Activated T-helper 2 cell treated with anti-CD3 and anti-CD28 coated beads, Interferon-gamma antibody, Interleukin-2, Interleukin-4, amounts not matched to agents 10 μg/mL and 5 μg/mL and 100 μg/mL, durations not matched to agents 14 hours and 24 hours and 36 hours (primary cell): ENCODE measurements at places on chromosomes 2 and 18.

DNA sequence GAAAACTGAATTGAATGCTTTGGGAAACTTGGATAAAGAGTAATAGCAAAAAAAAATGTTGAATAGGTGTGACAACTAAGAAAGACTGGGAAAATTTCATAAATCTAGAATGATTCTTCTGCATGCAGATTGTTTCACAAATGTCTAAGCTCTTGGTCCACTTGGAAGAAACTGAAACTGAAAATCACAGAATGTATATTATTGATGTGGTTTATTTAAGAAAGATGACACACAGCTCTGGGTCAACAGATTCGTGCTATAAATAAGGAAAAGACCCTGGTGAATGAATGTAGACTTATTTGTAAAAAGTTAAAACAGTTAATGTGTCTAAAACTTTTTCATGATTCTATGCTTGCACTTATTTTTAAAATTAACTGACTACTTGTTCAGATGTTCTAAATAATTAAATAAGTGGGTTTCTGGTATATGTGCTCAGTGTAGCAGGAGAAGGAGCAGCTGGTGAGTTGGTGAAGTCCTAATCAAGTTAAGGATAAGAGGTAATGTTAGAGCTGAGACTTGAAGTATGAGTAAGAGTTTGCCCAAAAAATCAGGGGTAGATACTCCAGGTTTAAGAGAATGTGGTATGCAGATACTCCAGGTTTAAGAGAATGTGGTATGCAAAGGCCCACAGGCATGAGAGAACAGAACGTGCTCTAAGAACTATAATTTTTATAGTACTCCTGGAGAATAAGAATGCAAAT, 24.5 kb downstream of the UGP2 start:
- peaks cover 43% of the 10 kb centered on the region for H3K4me1 ChIP-seq
- H3K36me3 ChIP-seq, result peaks cover 68% of the 10 kb centered on the region
- H3K4me3 ChIP-seq, result no peak overlapping the region
- no peak overlapping the region for H3K27ac ChIP-seq

GRCh38 chr2:116706396-116706795, 1108.1 kb upstream of the DDX18 start:
- no peak overlapping the region for H3K4me3 ChIP-seq
- no peaks in the 10 kb centered on the region for H3K36me3 ChIP-seq
- no peaks in the 10 kb centered on the region for H3K4me1 ChIP-seq
- no peak overlapping the region for H3K27ac ChIP-seq
- no peak for DNase-seq

DNA sequence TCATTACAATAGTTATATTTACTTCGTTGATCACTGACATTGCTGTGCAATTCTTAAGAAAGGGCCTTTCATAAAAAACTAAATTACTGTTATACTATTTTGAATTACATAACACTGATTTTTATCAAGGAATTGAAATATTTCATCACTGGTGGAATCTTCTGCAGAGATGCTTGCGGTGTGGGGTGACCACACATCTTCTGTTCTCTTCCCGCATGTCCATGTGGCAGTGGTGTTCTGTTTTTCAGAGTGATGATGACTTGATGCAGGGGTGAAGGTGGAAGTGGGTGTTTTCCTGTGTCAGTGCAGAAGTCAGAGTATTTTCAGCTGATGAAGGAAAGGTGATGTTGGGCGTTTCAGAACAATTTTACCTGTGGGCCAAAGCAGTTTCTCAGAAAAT, 7.0 kb downstream of the CNDP2 start:
- peaks cover 18% of the 10 kb centered on the region for H3K4me1 ChIP-seq
- H3K27me3 ChIP-seq, result no peaks in the 10 kb centered on the region
- no peak overlapping the region for H3K4me3 ChIP-seq

DNA sequence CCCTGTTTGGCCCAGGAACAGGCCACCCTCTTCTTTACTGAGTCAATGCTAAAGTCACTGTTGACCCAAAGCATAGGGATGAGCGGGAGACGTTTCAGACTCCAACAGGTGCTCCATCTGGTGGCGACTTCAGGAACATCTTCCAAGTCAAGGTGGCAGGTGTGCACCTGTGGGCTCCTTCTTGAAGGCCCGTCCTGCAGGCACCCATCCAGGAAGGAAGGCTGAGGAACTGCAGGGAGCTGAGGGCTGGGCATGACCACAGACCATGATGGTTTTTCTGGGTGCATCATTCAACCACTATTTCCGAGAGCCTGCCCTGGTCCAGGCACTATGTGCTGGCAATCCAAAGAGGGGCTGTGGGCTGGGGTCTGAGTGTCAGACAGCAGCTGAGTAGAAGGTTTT, 142.8 kb downstream of the NDUFA10 start:
- no peak overlapping the region for H3K27ac ChIP-seq
- H3K4me3 ChIP-seq, result no peak overlapping the region
- H3K36me3 ChIP-seq, result no peaks in the 10 kb centered on the region
- H3K4me1 ChIP-seq, result peaks cover 3% of the 10 kb centered on the region
- H3K27me3 ChIP-seq, result peaks cover 6% of the 10 kb centered on the region

- no peak for DNase-seq
- H3K27me3 ChIP-seq, result no peaks in the 10 kb centered on the region
- H3K4me3 ChIP-seq, result no peak overlapping the region
- H3K27ac ChIP-seq, result no peak overlapping the region
- H3K36me3 ChIP-seq, result peaks cover 36% of the 10 kb centered on the region
- peaks cover 7% of the 10 kb centered on the region for H3K4me1 ChIP-seq
Observed at GRCh38 chr2:168602846-168603401, 146.9 kb downstream of the CERS6 start.

GRCh38 chr2:144711630-144712549, 192.0 kb upstream of the ZEB2 start:
- H3K27ac ChIP-seq, result no peak overlapping the region
- no peaks in the 10 kb centered on the region for H3K27me3 ChIP-seq
- H3K4me3 ChIP-seq, result no peak overlapping the region
- H3K4me1 ChIP-seq, result no peaks in the 10 kb centered on the region
- H3K36me3 ChIP-seq, result no peaks in the 10 kb centered on the region
- DNase-seq, result no peak
